Activated T-helper 1 cell treated with anti-CD3 and anti-CD28 coated beads, Interleukin-2, amount 50 U/mL, for 16 hours (primary cell): ENCODE measurements at places on chromosomes 3 and 15.

DNA sequence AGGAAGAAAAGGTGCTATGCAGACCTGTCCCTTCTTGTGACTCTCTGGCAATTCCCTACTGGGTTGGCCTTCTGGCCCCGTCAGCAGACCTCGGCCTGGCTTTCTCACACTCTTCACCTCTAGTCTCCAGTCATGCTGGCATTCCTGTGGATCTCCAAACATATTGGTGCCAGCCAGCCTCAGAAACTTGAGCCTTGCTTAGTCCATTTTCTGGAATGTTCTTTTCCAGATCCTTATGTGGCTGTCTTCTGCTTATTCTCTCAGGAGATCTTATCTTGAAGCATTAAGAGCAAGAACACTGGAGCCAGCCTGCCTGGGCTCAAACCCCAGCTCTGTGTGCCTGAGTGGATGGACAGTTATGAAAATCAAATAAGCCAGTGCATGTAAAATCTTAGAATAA, 88.2 kb upstream of the NTRK3 start:
- DNase-seq = no peak

- DNase-seq = no peak
Measured at GRCh38 chr3:20527368-20527767, 341.4 kb upstream of the SGO1 start.

DNA sequence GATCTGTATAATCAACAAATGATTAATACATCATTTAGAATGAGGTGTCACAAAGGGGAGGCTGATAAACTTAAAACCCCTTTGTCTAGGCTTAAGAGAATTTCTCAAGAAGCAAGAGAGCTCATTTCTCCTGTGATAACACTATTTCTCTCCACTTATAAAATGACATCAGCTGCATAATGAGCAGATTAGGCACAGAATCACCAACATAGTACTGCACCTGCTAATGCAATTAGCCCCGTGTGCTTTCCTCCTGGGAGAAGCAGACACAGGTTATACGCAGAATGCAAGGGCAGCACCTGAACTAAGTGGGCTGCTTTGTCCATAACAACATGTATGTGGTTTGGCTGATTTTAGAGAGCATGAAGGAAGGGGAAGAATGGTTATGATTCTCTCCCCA, 515.3 kb upstream of the CFAP20DC start:
- DNase-seq = no peak

- no peak for DNase-seq
Measured at GRCh38 chr3:49674497-49674983, 389 bp downstream of the APEH start.

- no peak for DNase-seq
Measured at GRCh38 chr3:37885814-37886213, 24.1 kb downstream of the CTDSPL start.

DNA sequence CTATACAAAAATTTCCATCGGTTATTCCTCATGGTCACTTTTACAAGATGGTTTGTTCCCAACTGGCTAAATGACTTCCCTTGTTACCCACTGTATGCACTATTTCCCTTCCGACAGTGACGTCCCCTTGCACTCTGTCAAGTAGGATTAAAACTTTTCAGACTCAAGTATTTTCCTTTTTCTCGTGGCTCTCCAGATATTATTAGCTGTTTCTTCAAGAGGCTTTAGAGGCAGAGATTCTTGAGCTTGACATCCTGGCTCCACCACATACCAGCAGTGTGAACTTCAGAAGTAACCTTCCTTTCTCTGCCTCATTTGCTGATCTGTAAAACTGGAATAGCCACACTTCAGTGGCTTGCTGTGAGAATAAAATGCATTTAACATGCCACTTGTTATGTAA, 14.0 kb downstream of the CSNK1G1 start:
- no peak for DNase-seq

DNA sequence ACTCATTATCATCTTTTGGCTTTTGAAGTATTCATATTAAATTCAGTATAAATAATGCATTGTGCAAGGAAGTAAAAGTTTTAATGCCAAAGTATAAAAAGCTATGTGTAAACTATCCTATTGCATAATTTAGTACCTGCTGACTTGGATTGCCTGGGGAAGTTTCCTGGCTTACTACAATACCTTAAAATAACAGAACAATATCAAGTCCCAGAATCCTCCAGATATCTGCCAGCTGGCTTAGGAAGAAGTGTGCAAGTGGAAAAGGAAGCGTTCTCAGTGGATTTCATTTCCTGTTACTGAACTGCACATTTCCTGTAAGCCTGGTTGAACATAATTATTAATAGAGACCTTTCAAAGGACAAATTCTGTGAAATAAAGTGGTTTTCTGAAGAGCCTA, 236.7 kb downstream of the ADAMTSL3 start:
- DNase-seq = no peak

DNA sequence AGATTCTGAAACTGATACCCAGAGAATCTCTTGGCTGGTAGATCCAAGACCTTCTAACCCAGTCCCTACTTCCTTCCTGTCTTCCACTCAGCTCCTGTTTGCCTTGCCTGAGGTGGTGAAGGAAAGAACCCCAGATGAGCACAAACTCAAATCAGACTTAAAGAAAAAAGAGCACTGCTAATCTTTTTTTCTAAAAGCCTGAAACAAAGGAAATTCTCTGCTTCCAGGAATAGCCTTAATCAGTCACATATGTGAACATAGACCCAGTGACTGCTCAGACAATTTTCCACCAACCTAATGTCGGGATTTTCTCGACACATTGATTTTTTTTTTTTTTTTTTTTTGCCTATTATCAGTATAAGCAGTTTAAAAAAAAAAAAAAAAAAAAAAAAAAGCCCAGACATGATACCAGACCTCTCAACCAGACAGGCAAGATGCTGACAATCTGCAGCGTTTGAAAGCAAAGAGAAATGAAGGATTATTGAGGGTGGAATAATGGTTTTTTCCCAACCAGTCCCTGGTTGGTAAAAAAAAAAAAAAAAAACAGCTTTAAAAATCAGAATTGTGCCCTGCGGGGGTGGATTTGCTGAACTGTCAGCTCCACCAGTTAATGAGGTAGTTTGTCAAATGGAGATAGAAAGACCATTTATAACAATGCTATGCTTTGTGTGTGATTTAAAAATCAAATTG, 256.8 kb upstream of the RARB start:
- no peak for DNase-seq

DNA sequence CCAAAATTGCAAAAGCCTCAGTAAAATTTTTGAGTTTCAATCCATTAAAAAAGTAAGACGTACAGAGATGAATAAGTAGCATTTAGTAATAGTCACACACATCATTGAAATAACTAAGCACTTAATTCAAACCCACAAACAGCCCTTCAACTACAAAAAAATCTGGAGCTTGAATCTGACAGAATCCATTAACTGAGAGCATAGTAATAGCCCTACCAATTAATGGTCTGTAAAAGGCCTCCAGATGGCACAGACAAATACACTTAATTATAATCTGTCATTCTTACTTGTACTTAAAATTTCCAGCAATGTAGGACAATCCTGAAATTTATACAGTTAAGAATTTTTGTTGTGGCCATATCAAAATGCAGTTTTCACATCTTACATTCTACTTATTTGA, 246.9 kb downstream of the VGLL3 start:
- DNase-seq = no peak

DNA sequence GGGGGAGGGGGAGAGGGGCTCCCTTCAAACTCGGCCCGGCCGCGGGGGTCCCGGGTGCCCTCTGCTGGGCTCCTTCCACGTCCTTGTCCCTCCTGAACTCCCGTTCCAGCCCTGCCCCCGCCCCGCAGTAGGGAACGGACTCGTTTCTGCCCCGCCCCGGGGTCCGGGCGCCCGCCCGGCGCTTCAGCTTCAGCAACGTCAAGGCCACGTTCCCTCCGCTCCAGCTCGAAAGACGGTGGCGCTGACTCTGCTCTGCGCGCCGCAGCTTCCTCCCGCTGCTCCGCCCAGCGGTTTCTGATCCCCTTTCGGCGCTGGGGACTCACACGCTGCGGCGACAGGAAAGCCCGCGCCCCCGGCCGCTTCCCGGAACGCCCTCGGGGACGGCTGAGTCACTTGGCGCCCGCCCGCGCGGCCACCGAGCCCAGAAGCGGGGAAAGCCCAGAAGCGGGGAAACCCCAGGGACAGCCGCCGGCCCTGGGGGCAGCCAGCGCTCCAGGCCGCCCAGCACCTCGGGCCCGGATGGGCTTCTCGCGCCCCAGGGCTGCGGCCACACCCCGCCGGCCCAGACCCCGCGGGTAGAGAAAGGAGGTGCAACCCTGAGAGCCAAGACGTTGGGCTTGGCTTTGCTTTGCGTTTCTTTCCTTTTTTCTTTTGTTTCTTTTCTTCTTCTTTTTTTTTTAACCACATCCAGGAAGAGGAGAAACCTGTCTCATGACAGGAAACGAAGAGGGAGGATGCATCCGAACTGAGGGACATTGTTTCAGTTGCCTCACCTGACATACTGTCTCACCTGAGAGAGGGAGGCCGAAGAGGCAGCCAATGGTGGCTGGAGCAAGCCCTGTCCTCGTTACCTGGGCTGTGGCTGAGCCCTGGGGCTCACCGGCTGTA, 28.9 kb downstream of the ARHGAP31 start:
- peak; percentile 56 for DNase-seq

- DNase-seq = no peak
Measured at GRCh38 chr3:157938154-157938779, 168.0 kb downstream of the SHOX2 start.

- no peak for DNase-seq
Measured at GRCh38 chr3:50417637-50418033, 58.3 kb upstream of the TMEM115 start.

- no peak for DNase-seq
Measured at GRCh38 chr3:9238276-9238675, 11.2 kb downstream of the SRGAP3 start.

GRCh38 chr15:80531388-80531787, 127.2 kb downstream of the ARNT2 start:
- no peak for DNase-seq

GRCh38 chr15:73931441-73931840, 5.2 kb downstream of the LOXL1 start:
- DNase-seq = no peak

DNA sequence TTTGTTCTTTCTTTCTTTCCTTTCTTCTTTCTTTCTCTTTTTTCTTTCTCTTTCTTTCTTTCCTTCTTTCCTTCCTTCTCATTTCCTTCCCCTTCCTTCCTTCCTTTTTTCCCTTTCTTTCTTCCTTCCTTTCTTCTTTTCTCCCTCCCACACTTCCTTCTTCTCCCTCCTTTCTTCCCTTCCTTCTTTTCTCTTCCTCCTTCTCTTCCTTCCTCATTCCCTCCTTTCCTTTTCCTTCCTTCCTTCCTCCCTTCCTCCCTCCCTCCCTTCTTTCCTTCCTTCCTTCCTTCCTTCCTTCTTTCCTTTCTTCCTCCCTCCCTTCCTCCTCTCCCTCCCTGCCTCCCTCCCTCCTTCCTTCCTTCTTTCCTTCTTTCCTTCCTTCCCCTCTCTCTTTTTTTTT, 755.7 kb upstream of the GRM7 start:
- DNase-seq = no peak

- DNase-seq = no peak
Measured at GRCh38 chr3:126352476-126353454, 4.4 kb downstream of the KLF15 start.

DNA sequence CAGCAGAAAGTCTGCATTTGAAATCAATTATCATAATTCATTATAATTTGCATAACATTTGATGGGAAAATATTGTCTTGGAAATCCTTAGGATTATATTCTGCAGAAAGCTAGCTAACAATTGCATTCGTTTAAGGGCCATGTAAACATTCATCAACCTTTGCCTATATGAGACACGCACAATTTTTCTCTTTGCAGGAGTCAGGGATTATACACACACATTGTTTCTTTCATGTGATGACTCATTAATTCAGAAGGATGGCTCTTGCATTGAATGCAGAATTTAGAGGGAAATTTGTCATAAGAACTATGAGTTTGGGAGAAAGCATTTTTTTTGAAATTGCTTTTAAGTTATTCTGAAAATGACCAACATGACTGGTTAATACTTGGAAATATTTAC, 844.7 kb downstream of the DIPK2A start:
- no peak for DNase-seq

DNA sequence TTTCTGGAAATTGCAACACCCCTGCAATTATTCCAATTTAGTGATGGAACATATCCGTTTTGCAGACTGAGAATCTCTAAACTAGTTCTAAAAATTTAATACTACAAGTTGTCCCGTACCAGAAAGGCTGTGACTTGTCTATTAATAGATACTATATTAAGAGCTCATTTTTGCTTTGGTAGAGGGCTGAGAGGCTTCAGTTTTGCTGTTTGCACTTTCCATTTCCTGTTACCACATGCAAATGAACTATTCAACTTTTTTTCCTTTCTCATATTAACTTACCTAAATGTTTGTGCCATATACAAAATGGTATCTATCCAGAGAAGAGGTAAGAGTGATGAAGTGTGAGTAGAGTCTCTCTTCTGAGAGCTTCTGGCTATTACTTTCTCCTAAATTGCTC, 101.5 kb upstream of the CRBN start:
- no peak for DNase-seq

- no peak for DNase-seq
Measured at GRCh38 chr15:38864827-38865581, 300.4 kb upstream of the RASGRP1 start.

DNA sequence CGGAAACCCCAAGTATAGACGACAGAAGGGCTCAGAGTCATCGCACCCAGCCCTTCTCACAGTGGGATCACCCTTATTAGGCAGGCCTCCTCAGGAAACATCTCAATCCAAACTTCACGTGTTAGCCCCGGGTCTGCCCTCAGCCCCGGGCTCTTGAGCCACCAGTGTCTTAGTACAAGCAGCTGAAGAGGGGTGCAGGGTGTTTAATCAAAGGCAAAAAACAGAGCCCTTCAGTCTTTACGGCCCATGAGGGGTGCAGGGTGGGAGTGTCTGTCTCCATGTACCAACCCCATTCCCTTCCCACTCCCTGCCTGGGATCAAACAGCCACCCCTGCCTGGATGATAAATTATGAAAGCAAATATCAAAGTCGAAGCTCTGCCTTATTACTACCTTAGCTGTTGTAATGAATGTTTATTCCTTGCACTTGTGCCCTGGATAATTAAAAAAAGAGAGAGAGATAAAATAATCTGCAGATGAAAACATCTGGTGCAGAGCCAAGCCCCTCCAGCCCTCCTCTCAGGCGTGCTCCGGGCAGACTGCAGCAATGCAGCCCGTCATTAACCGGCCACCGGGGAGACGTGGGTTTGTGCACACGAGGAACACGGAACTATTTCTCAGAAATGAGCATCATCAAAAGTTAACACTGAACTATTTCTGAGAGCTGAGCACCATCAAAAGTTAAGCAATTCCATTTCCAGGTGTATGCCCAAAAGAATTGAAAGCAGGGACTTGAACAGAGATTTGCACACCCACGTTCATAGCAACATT, 64.5 kb downstream of the ADAMTS17 start:
- DNase-seq = no peak

DNA sequence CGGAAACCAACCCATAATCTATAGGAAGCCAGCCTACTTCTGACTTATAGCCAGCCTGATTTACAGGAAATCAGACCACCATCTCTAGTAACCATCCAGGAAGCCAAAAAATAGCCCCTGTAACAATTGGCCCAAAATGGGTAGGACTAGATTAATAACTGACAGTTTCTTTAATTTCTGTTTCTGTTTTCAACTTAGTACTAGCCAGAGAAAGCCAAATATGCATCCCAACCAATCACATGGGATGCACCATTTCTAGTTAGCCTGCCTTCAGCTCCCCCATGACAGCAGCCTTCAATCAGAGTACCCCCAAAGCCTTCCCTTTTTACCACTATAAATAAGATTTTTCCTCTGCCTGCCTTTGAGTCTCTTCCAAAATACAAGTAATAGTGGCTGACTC, 239.1 kb upstream of the GADL1 start:
- DNase-seq = no peak

- no peak for DNase-seq
Measured at GRCh38 chr3:94935738-94936580, 873.1 kb downstream of the NSUN3 start.

GRCh38 chr3:128382221-128382807, 84.4 kb downstream of the DNAJB8 start:
- no peak for DNase-seq
